ENCODE measurements at places on chromosomes 3 and 15.

GRCh38 chr15:41894791-41895463, 1.1 kb upstream of the SPTBN5 start:
- DNase-seq = no peak

GRCh38 chr3:4044619-4045018, 245.4 kb downstream of the LRRN1 start:
- DNase-seq = no peak

GRCh38 chr3:196210673-196211556, at the start of gene ZDHHC19:
Gene ZDHHC19, minus strand, starts transcription at chr3:196211400. Its CDS starts 85 bp downstream, at chr3:196211315.
- no peak for DNase-seq

DNA sequence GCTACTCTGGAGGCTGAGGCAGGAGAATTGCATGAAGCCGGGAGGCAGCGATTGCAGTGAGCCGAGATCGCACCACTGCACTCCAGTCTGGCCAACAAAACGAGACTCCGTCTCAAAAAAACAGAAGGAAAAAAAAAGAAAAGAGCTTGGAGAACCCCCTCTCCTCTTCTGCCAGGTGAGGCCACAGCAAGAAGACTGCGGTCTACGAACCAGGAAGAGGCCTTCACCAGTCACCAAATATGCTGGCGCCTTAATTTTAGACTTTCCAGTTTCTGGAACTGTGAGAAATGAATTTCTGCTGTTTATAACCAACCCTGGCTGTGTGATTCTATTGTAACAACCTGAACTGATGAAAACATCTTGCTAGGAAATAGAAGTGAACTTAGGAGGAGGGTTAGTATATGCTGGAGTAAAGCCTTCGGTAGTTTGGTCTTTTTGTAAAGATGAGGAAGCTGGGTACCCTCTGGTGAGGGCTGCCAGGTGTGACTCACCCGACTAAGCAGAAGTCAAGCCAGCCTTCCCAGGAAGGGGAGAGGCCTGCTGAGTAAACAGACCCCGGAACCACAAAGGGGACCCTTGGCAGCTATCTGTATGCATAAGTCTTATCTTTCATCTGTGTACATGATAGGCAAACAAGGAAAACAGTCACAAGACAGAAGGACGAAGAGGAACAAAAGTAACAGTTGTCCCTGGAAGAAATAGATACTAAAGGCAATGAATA, 78.7 kb downstream of the KLF13 start:
- DNase-seq = no peak

DNA sequence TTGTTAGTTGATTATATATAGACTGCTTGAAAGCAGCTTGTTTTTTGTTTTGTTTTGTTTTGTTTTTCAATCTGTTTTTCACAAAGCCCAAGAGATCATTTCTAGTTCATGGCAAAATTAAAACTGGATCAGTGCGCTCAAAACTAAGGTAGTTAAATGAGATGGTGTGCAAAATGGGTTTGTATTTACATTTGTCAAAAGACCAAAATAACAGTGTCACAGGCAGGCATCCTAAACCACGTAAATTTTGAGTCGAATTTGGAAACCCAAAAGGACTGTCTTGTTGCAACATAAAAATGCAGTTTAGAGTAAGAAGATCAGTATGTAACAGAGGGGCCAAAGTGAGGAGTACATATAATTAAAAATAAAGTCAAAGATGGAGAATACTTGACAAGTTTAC, 2.4 kb downstream of the DMXL2 start:
- no peak for DNase-seq
